ENCODE measurements at places on chromosomes 2 and 18.

GRCh38 chr2:216606551-216607276 is 26.5 kb upstream of the IGFBP2 start:
- DNase-seq = peak; percentile 82

- peak; percentile 97 for DNase-seq
Measured at GRCh38 chr2:100365434-100365833, 43.1 kb upstream of the LONRF2 start.

DNA sequence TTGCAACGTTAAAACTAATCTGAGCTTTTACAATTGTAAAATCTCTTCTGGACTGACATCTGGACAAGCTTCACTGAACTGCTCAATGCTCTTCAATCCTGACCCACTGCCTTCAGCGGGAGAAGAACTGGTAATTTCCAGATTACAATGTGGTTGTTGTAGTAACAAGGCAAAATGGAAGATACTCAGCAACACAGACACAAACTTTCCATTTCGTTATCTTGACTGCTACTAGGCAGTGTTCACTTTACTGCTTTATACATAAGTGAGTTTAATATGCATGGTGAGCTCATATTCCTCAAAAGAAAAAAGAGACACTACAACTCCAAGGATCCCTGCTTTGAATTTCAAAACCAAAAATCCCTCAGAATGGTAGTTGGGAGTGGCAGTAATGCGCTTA is 51.9 kb downstream of the GRB14 start:
- DNase-seq = no peak

DNA sequence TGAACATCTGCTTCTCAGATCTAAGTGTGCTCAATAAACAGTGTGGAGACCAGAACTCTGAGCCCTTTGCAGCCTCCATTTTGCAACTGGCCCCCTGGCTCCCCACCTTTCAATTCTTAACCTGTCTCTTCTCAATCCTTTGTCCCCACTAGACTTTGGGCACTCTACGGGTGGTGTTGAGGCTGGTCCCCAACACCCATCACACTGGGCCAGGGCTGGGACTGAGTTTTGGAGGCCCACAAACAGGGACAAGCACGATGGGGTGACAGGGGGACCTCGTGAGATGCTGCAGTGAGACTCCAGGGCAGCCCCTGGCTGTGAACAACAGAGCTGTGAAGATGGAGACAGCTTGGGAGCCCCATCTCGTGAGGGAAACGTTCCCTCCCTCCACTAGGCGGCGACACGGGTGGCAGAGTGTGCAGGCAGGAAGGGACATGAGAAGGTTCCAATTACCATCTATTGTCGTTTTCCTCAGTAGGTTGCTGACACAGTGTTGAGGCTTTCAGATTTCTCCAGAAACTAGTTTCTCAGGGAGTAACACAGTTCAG is 1.2 kb downstream of the ANKMY1 start:
- no peak for DNase-seq

DNA sequence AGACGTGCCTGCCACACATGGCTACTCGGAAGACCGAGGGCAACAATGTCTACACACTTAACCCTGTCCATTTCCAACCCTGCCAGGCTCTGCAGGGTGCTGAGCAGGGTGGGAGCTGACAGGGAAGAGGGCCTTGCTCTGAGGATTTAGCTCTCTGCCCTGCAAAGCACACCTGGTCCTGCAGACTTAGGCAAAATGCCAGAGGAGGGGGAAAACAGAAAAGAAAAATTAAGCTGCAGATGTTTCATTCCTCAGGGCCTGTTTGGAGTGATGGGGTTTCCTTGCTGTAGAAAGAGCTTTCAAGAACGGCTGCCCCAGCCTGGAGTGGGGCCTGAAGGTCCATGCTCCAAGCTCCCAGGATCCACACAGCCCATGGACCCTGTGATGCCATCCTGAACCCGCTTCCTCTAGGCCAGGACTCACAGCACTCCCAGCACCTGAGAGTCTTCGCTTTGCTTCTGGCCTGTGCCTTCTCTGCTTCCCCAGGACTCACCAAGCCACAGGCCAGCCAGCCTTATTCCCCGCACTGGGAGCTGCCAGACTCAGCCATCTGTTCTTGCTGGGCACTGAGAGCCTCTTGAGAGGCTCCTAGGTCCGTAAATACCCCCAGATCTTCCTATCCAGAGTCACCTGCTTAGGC is 9.1 kb upstream of the TEX51 start:
- DNase-seq = peak; percentile 50

DNA sequence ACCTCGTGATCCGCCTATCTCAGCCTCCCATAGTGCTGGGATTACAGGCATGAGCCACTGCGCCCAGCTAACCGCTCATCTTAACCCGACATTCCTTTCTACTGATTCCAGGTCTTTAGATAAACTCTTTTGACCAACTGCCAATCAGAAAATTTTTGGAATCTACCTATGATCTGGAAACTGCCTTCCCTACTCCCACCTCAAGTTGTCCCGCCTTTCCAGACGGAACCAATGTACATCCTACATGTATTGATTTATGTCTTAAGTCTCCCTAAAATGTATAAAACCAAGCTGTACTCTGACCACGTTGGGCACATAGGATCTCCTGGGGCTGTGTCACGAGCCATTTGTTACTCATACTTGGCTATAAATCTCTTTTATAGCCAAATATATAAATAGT is 3.2 kb upstream of the NEU2 start:
- DNase-seq = no peak

DNA sequence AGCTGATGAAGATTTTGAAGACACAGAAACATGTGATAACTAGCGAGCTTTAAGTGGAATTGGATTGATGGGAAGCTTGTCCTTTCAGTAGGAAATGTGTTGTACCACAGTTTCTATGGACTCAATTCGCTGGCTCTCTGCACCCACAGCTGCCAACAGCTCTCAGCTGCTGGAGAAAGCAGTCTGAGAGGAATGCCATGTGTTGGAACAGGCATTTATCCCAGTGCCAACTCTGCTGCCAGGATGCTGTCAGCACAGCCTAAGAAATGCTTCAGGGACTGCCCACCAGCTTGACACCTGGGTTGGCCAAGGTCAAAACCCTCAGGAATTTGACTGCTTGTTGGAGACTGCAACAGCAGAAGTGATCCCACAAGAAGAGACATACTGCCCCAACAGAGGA is 193.0 kb upstream of the THSD7B start:
- DNase-seq = no peak

- no peak for DNase-seq
Measured at GRCh38 chr2:195531754-195532153, 125.3 kb upstream of the SLC39A10 start.

GRCh38 chr2:120948662-120949011 is 213.0 kb downstream of the GLI2 start:
- no peak for DNase-seq

- DNase-seq = no peak
Measured at GRCh38 chr18:6728809-6729246, 688 bp upstream of the ARHGAP28 start.

GRCh38 chr18:63578357-63578958 is 8.7 kb upstream of the SERPINB13 start:
- no peak for DNase-seq

GRCh38 chr2:212961255-212961654 is 190.2 kb downstream of the IKZF2 start:
- DNase-seq = no peak

DNA sequence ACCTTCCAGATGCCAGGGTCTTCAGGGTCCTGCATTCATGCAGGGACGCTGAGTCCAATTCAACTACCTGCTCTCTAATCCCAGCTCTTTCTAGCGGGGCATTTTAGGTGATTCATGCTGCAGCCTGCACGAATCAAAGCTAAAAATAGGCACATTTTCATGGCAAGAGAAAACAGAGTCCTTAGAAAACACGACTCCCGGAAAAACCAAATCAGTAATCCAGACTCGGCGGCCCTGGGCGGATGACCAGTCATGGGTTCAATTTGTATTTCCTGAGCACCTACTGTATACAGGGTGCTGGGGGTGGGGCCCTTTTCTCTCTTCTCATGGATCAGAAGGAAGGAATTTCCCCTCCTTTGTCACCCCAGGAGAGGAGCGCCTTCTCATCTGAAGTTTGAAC is 64.4 kb downstream of the LONRF2 start:
- DNase-seq = no peak

DNA sequence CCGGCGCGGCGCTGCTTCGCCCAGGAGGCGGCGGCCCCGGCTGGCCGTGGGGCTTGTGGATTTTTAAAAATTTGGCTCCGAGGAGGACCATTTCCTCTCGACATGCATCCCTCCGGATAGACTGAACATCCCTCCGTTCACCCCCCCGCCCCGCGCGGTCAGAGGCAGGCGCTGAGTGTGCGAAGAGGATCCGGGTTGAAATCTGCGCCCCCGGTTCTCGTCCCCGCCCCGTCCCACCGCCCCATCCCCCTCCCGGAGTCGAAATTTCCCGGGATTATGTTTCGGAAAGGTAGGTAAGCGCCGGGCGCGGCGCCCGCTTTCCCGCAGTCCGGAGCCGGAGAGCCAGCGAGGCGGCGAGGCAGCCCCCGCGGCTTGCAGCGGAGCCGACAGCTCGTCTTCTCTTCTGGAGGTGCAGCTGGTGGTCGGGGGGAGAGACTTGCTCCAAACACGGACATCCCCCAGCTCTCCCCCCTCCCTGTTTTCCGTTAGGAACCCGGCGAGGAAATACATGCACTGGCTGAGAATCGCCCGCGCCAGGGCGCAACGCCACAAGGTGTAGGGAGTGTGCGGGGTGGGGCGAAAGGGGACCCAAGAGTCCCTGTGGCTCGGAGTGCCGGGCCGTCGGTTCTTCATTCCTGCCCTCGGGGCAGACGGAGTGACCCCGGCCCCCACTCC is at the start of gene PRKCE:
Gene PRKCE, plus strand, starts transcription at position 261 of the 675 bp plus-strand sequence.
- DNase-seq = peak; percentile 57

GRCh38 chr2:109397893-109398292 is 215.9 kb downstream of the SEPTIN10 start:
- no peak for DNase-seq

DNA sequence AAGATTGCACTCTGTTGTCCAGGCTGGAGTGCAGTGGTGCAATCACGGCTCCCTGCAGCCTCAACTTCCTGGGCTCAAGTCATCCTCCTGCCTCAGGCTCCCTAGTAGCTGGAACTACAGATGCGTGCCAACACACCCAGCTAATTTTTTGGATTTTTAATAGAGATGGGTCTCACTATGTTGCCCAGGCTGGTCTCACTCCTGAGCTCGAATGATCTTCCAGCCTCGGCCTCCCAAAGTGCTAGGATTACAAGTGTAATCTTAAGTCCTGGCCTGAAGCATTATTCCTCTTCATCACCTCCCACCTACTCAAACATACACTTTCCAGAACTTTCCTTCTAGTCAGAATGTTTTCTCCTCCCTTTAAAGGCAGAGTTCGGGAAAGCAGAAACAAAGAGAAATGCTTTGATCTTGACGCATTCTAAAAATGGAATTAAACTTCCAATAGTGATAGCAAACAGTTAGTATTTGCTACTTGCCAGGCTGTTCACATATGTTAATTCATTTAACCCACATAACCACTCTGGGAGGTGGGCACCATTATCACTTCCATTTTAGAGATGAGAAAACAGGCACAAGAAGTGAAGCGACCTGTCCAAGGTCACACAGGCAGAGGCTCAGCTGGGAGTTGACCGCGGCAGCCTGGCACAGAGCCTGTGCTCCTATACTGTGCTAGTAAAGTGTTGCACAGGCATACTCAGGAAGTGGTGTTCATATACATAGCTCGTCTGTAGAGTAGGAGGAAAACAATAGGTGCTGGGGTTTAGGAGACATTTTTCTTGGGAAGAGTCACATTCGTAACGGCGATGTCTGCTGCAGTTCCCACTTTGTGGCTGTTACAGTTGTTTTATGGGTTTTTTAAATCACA is 24.6 kb downstream of the TEX44 start:
- no peak for DNase-seq

DNA sequence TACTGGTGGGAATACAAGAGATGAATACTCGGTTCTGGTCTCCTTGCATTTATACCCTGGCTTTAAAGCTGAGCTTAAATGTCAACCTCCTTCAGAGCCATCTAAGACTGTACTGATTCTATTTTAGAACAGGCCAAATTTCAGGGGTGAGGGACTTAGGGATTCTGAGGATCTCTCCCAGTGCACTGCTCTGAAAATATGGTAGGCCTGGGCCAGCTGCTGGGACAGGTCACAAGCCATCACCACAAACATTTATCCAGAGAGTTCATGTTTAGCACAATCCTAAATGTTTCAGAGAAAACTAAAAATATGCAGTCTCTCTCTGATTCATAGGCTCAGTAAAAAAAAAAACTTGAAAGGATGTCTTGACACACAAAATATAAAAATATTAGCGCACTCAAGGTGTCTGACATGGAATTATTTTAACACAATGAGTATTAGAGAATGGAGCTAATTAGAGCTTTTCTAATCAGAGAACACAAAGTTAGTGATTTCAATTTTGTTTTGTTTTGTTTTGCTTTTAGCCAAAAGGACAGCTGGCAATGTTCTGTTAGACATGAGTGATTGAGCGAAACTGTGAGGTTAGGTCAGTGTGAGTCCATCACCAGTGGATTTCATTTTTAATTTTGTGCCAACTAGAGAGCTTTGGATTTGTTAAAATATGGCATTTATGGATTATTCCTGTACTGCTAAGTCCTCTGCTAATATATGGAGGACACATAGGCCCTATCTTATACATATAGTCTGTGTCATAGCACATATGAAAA is 38.8 kb downstream of the MFSD6 start:
- DNase-seq = no peak

- DNase-seq = no peak
Measured at GRCh38 chr2:232581725-232582124, 31.2 kb downstream of the EIF4E2 start.

DNA sequence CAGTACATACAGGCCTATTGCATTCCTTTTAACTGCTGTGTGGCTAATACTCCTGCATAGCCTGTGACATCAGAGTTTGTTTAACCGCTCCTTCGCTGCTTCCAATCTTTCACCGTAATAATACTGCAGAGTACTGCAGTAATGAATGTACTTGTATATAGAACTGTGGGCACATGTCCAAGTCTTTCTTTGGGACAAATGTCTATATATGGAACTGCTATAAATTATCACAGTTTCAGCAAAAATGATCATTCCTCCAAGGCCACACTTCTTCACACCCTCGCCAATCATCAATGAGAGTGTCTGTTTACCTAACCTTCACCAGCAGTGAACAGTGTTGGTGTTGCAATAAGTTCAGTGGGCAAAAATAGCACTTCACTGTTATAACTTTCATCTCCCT is 230.4 kb downstream of the SP3 start:
- DNase-seq = no peak

- DNase-seq = peak; percentile 29
Measured at GRCh38 chr2:8719528-8719927, 37.7 kb downstream of the ID2 start.

DNA sequence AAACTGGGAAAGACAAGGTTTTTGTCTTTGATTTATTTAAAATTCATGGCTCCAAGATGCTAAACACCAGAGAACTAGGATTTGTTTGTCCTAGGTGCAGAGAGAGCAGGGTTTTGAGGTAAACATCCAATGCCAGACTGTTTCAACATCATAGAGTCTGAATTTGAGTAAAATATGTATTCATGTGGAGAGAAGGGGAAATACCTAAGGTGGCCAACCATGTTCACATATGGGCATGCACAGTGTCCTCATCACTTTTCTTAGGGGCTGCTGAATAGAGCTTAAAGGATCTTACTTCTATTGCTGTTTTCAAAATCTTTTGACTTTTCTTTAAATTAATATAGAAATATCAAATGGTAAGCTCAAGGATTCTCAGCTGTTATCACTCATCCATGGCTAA is 287.0 kb upstream of the CCDC68 start:
- no peak for DNase-seq

- no peak for DNase-seq
Measured at GRCh38 chr2:188338463-188338862, 46.8 kb downstream of the GULP1 start.
